ENCODE measurements at places on chromosomes 1 and 21.

- no peak for DNase-seq
These were observed 15.2 kb upstream of the SLC25A34 start for GRCh38 chr1:15720861-15721260.

GRCh38 chr1:94737124-94737998 is 82.8 kb upstream of the SLC44A3 start:
- DNase-seq: no peak

DNA sequence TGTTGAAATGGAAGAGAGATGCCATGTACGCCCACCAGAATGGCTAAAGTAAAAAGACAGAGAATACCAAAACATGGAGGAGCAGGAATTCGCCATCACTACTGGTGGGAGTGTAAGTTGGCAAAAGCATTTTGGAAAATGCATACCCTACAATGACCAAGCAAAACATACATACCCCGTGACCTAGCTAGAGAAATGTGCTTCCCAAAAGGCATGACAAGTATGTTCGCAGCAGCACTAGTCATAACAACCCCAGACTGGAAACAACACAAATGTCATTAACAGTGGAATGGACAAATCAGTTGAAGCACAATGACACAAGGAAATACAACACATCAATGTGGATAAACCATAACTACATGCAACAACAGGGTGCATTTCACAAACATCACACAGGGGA is 27.2 kb downstream of the SYT2 start:
- no peak for DNase-seq

GRCh38 chr1:8084913-8085312 is 58.8 kb upstream of the ERRFI1 start:
- DNase-seq: no peak
